ENCODE measurements at places on chromosomes 1 and 21. TPM values are rescaled to one million over a fixed set of nuclear protein-coding genes. Genes with fewer than 3 reads are reported as not detected.

DNA sequence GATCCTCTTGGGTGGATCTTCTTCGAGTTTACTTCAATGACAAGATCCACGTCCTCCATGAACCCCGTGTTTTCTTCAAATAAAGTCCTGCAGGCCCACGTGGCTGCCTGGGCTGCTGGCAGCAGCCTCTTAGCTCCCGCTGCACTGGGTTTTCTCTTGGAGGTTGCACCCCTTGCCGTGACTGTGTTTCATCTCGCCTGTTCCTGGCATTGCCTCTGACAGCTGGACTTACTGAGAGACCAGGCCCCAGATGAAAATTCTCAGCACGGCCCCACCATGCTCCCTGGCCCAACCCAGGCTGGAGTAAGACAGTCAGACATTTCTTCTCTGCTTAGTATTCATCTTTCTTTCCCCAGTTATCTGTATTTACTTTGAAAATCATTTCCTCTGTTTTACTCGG is 274.8 kb upstream of the RUNX1 start:
- no peak for DNase-seq

DNA sequence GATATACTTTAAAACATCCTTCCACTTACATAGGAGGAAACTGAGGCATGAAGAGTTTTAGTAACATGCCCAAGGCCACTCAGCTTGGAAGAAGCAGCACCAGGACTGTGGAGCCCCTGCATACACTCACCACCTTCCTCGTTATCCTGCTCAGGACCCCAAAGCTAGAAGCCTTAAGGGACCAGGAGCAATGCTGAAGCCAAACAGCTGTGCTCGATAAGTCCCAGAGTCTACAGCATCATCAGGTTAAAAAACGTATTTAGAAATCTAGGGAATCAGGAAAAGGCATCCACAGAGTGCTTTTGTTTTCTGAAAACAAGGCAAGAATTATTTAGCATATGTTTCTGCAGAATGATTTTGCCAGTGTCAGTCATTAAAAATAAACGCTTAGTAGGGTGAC is 301.7 kb upstream of the ESRRG start:
- no peak for DNase-seq

GRCh38 chr1:20538760-20539551 is 13.4 kb upstream of the FAM43B start:
- no peak for DNase-seq

GRCh38 chr1:37040773-37041172 is 6.5 kb upstream of the GRIK3 start:
- no peak for DNase-seq

DNA sequence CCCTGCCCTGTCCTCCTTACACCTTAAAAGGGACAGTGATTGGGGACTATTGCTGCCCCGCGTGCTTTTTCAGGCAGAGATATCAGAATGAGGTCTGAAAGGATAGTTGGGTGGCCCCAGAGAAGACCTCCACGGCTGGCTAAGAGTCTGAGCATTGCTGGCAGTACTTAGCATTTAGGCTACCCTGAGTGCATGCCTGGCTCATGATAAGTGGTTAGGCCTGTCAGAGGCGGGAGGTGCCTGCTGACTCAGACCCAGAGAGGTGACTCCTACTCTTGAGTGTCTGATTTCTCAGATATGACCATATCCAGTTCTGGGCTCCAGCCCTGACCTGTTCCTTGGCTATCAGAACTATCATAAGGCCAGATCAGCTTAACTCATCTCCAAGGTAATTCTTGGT is 213.7 kb downstream of the PBX1 start:
- DNase-seq: no peak

- DNase-seq: no peak
These were observed 12.7 kb downstream of the GABRD start for GRCh38 chr1:2031546-2032540.

GRCh38 chr1:107692580-107693345 is 272.2 kb downstream of the VAV3 start:
- no peak for DNase-seq

DNA sequence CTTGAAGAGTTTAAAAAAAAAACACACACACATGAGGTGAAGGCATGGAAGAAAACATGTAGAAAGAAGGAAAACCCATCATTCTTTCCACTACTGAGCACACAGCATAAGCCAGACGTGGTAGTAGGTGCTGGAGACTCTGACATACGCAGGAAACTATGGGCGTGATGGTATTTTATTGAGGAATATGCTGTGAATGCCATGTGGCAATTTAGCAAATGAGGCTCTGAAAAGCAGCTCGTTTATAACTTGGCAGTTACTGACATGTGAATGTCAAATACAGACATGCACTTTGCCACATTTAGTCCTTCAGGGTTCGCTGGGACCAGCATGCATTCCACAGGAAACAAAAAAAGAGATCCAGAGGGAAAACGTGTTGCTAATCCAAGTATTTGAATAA is 74.3 kb upstream of the IFNAR2 start:
- DNase-seq: no peak

- peak; percentile 73 for DNase-seq
These were observed 61.7 kb downstream of the FCRL5 start for GRCh38 chr1:157490467-157491165.

DNA sequence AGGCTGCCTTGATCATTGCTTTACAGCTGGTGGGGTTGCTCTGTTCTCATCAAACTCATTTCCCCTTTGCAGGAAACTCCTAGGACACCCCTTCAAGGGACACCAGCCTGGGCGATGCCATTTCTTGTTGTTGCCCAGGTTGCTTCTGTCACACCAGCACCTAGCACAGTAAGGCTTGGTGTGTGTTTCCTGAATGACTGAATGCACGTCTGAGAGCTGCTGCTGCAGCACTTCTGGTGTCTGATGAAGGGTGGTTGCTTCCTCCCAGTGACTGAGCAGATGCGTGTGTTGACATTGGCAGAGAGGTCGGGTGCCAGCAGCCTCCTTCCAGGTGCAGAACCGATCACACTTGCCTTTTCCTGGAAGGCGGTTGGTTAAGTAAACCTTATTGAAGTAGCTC is 477.4 kb downstream of the CAMTA1 start:
- no peak for DNase-seq

DNA sequence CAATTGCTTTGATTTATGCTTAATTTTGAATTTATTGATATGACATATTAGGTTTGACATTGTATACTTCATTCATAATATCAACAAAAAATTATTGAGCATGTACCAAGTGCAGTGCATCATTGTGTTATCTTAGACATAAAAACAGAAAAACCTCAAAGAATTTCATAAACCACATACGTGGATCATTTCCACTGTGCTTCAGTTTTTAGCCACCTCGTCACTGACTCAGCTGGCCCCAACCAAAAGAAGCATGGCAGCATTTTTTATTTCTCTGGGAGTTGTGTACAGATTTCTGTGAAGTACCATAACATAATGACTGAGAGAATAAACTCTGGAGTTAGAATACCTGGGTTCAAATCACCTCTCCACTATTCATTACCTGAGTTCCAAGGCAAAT is 95.6 kb upstream of the C1orf87 start:
- no peak for DNase-seq

GRCh38 chr21:24197923-24198322 is 1409.4 kb downstream of the MRPL39 start:
- DNase-seq: no peak

DNA sequence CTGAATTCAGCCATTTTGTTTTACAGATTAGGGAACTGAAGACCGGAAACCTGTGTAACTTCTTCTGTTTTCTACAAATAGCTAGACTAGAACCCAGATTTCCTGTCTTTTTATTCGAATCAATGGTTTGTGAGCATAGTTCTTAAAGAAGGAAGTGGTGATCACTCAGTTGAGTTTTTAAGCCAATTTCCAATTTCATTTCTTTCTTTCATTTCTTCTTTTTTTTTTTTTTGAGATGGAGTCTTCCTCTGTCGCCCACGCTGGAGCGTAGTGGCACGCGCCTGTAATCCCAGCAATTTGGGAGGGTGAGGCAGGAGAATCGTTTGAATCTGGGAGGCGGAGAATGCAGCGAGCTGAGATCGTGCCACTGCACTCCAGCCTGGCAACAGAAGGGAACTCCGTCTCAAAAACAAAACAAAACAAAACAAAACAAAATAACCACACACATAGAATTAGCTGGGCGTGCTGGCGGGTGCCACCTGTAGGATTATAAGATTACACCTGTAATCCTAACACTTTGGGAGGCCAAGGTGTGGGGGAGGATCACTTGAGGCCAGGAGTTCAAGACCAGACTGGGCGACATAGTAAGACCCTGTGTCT is 3.0 kb upstream of the MDM4 start:
- peak; percentile 96 for DNase-seq

- no peak for DNase-seq
These were observed 162.8 kb downstream of the FASLG start for GRCh38 chr1:172821609-172822274.

DNA sequence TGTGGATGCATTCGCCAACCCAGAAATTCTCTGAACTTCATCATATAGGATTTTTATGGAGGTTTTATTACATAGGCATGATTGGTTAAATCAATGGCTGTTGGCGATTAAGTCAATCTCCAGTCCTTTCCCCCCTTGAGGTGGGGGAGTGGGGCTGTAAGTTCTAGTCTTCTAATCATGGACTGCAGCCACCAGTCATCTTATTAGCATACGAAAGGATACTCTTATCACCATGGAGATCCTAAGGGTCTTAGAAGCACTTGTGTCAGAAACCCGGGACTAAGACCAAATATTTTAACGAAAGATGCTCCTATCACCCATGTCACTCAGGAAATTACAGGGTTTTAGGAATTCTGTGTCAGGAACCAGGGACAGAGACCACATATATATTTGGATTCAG is 36.3 kb downstream of the SDCCAG8 start:
- DNase-seq: no peak

The KCNJ15 gene
- not detected for total RNA-seq

The SLC35A3 gene
- total RNA-seq: 24.8 TPM

The S100A7A gene
- total RNA-seq: not detected

The HES3 gene
- total RNA-seq: not detected

The DMAP1 gene
- total RNA-seq: 55.9 TPM

The GNPAT gene
- total RNA-seq: 58.5 TPM
